ENCODE measurements at places on chromosomes 1 and 21.

- DNase-seq: peak; percentile 33
Measured at GRCh38 chr1:12208764-12209494, 20.9 kb upstream of the VPS13D start.

DNA sequence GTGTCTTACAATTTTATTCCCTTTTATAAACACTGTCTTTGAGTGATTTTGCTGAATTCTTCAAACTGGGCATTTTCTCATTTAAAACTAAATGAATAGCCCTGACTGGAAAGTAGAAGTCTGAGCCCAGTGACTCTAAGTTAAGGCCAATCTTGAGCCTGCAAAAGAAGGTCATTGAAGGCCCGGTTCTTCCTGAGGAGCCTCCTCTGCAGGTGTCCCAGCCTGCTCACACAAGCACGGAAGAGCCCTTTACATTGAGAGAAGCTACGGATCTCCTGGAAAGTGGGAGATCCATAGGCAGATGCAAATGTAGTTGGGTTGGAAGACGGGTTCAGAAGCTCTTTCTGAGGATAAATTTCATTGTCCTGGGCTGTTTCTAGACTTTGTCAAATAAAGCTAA lies 3.9 kb downstream of the ZNF678 start:
- DNase-seq: no peak

GRCh38 chr1:7549277-7550161 lies 221.6 kb upstream of the VAMP3 start:
- peak; percentile 86 for DNase-seq

GRCh38 chr1:8139383-8139782 lies 113.3 kb upstream of the ERRFI1 start:
- no peak for DNase-seq

DNA sequence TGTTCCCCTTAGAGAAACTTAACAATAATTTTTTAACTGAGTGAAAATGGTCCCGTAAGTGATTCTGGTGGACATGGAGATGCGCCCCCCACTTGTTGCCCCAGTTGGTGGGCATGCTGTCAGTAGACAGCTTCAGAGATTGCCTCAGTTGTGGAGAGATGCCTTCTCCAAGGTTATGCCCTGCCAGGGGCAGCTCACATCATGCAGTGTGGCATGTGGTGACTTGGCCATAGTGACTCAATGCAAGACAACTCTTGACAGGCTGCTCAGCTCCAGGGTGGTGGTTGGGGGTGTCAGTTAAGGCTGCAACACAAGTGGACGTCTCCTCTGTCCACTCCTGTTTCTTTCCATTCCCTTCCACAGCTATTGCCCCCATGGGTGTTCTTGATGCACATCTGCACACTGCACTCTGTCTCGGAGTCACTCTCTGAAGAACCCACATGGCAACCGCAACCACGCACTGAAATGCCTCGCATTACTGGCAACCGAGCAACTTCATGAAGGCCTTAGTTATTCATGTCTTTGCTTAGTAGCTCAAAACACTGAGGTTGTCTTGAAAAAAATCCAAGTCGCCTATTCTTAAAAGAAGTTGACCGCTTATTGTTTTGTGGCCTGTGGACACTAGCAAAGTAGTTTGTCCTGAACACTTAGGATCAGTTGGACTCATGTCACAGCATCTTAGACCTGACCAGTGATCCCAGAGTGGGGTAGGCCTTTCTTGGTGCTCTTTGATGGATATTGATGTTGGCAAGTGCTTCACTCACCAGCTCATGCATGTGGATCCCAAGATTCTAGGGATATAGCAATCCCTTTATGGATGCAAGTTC lies 54.8 kb upstream of the USP1 start:
- DNase-seq: peak; percentile 51

DNA sequence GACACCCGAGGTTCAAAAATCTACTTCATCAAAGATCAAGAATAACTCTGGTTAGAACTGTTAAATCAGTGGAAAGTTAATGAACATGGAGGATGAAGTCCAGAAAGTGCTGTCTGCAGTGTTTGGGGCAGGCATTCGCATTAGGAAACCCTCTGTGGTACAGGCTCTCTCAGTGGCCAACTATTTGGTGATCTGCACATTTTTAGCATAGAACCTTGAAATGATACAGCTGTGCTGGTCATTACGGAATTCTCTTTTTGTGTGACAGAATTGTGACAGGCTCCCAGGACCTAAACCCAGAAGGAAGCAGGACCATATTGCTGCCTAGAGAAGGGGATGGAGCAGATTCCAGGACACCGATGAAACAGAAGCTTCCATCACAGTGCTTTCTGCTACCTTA lies 89.0 kb downstream of the SLC45A1 start:
- no peak for DNase-seq

GRCh38 chr1:156090840-156091188 lies 8.5 kb upstream of the MEX3A start:
- no peak for DNase-seq

GRCh38 chr1:68470388-68470970 lies 20.7 kb upstream of the RPE65 start:
- no peak for DNase-seq

- no peak for DNase-seq
Measured at GRCh38 chr1:206469411-206469932, 804 bp upstream of the IKBKE start.

DNA sequence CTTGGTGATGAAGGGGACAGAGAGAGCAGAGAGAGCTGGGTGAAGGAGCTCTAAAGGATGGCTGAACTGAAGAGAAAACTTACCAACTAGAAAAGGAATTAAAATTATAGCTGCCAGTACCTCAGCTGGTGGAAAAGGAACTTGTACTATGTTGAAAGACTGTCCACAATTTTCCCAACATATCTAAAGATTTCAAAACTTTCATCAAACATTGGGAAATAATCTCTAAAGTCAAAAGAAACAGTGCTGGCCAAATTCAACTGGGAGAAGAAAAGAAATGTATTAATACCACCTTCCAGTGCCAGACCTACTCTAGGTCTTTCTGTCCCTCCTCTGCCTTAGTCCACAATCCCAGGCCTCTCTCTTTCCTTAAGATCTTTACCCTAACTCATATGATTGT lies 6.1 kb downstream of the SMG5 start:
- DNase-seq: no peak

DNA sequence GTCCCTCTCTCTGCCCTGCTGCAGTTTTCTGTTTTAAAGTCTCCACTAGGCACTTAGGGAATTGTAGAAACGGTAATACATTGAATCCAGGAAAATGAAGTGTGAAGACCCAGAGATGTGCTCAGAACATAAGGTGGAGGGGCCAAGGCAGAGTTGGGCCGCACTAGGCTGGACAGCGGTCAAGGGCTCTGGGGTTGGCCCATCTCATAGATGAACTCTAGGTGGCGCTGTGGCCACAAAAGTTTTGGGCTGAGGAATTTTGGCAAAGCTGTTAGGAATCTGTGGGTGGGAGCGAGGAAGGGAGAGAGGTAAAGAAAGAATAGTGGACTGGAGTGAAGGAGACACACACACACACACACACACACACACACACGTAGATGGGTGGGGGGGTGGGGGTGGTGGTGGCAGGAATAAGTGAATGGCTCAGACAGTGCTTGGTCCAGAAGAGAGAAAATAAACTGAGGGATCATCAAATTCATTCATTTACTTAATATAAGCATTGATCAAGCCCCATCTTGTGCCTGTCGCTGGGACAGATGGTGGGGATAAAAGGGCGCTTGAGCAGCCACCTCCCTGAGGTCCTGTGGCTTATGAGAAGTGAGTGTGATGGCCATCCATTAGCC lies 258.5 kb downstream of the TRABD2B start:
- peak; percentile 10 for DNase-seq

- no peak for DNase-seq
Measured at GRCh38 chr1:60151311-60151710, 77.7 kb upstream of the C1orf87 start.

DNA sequence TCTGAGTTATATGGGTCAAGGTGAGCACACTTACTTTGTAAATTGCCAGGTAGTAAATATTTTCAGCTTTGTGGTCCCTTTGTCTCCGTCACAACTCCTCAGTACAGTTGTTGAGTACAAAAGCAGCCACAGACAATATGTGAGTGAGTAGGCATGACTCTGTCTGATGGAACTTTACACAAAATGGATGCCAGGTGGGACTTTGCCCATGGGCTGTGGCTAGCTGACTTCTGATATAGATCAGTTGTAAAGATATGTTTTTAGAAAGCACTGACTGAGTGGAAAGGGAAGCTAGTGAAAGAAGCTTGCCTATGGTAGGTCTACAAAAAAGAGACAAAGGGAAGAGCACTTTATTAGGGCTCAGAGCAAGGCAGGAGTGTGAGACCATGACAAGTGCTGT lies 23.1 kb upstream of the IGSF5 start:
- DNase-seq: no peak

DNA sequence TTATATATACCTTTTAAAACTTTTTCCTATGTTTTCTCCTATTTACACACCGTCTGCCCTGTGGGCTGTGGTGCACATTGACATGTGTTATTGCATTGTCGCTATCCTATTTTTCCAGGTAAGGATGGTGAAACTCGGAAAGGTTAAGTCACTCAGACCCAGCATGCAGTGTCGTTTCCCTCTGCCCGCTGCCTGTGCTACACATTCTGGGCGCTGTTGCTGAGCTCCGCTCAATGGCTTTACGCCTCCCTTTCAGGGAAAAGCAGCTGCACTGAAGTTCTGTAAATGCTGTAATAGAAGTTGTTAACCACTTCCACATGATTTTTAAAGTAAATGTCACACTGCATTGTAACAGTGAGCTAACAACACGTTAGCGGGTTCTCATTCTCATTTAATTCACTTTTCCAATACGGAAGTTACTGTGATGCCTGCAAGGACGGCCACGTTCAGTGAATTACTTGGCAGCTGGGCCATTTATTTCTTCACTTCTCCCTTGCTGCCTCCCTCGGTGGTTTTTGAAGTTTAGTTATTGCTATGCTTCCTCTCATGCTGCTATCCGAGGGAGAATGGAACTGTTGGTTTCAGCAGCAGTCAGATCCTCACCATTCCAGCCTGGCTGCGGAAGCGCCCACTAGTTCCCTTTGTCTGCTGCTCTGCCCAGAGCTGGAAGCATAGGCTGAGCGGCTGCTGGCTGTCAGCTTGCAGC lies 288.7 kb downstream of the SPATA17 start:
- peak; percentile 5 for DNase-seq

- no peak for DNase-seq
Measured at GRCh38 chr1:110239441-110240430, 29.6 kb downstream of the KCNC4 start.

GRCh38 chr1:172203902-172204301 lies 216.6 kb upstream of the C1orf105 start:
- no peak for DNase-seq

DNA sequence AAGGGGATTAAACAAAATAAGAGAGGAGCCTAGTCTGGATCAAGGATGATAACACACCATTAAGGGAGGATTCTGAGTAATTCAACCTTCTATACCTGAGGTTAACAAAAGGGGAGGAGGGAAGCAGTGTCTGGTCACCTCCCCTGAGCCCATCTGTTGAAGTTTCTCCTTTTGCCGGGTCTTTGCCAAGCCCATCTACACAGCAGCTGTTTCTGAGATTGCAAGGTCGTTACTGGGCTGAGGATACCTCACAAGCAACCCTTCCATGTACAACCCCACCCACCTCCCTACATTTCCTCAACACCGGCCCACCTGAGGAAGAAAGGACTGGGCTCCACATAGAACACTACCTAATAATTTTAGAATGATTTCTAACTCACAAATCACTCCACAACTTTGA lies 26.3 kb downstream of the LRRC52 start:
- DNase-seq: no peak

DNA sequence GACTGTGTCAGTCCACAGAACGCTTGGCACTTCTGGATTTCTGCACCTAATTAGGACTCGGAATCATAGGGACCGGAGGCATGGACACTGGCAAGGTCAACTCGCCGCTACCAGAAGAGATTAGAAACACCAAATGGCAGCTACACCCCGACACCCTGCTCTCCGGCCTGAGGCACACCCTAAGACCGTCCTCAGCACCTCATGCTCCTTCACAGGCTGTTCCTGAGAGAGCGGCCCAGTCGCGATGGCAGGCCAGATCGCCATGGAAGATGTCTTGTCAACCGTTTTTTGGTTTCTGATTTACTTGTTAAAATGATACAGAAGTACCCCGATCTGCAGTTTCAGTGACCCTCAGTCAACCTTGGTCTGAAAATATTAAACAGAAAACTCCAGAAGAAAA lies 46.8 kb downstream of the NPHP4 start:
- DNase-seq: no peak

DNA sequence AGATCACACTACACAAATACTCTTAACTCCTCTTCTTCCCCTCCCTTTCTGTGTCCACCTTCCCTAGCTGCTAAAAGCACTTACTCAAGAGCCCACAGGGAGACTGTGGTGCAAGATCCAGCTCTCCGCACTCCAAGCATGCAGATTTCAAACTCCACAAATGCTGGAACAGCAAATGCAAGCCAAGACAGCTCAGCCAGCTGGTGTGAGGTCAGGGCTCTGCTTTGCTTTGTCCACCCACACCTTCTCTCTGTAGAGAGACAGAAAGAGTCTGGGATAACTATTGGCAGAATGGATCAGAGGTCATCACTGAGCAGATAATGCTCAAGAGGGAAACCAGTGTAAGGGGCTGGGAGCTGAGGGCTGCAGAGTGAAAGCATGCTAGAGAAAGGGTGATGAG lies 45.2 kb upstream of the DPT start:
- peak; percentile 52 for DNase-seq

GRCh38 chr1:221439008-221439746 lies 302.7 kb downstream of the DUSP10 start:
- DNase-seq: peak; percentile 88

DNA sequence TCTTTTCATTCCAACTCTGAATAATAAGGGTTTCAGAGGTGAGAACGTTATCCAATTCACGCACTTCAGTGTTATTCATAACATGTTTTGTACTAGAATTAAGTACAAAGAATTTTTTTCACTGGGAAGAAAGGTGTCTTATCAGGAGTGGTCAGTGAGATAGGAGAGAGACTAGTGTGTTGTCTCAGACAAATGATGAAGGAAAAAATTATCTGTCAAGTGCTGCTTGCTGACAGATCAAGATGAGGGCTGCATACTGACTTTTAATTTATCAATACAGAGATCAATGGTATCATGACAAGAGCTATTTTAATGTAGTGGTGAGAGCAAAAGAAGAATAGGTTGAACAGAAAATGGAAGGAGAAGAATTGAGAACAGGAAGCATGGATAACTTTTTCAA lies 402.4 kb downstream of the KCNT2 start:
- no peak for DNase-seq

DNA sequence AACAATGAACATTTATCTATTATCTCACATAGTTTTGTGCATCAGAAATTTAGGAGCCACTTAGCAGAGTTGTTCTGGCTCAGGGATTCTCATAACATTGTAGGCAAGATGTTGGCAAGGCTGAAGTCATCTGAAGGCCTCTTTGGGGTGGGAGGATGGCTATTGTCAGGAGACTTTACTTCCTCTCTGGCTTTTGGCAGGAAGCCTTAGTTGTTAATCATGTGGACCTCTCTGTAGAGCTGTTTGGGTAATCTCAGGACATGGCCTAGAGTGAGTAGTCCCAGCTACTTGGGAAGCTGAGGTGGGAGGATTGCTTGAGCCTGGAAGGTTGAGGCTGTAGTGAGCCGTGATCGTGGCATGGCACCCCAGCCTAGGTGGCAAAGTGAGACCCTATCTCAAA lies 40.2 kb downstream of the RASAL2 start:
- DNase-seq: peak; percentile 85

- DNase-seq: peak; percentile 68
Measured at GRCh38 chr21:38847556-38847955, 41.8 kb downstream of the ETS2 start.
